Iris pigment epithelial cell (primary cell): ENCODE measurements at places on chromosomes 4 and X.

DNA sequence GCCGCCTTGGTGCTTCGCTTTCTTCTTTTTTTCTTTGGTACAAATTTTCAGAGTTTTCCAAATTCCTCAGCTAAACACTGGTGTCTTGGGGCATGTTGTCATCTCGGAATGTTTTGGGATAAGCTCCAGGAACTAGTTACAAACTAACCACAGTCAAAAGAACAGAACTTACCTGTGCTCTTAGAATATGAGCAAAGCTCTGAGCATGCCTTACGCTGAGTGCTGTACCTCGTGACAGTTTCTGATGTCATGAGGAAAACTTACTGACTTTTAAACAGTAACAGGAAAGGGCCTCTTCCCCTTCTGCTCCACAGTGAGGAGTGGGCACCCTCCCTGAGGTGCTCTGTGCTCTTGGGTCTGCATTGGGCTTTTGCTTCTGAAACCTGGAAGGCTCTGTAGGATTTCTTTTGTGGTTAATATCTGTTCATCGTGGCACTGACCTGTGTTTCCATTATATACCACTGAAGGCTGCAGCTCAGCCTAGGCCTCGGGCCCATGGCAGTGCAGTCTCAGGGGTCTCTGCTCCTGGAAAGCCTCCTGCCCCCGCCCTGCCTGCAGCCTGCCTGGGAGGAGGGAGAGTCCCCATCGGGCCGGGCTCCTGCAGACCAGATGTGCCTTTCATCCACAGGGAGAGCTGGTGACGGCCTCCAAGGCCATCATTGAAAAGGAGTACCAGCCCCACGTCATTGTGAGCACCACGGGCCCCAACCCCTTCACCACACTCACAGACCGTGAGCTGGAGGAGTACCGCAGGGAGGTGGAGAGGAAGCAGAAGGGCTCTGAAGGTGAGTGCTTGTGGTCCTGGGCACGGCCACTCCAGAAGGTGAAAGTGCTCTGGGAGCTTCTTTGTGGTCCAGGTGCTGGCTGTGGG is 48.7 kb downstream of the NOP14 start:
- no peak for DNase-seq

GRCh38 chr4:1099270-1099669 is 14.1 kb downstream of the RNF212 start:
- DNase-seq = no peak

- no peak for DNase-seq
These were observed 63.5 kb upstream of the EMCN start for GRCh38 chr4:100581337-100581736.

DNA sequence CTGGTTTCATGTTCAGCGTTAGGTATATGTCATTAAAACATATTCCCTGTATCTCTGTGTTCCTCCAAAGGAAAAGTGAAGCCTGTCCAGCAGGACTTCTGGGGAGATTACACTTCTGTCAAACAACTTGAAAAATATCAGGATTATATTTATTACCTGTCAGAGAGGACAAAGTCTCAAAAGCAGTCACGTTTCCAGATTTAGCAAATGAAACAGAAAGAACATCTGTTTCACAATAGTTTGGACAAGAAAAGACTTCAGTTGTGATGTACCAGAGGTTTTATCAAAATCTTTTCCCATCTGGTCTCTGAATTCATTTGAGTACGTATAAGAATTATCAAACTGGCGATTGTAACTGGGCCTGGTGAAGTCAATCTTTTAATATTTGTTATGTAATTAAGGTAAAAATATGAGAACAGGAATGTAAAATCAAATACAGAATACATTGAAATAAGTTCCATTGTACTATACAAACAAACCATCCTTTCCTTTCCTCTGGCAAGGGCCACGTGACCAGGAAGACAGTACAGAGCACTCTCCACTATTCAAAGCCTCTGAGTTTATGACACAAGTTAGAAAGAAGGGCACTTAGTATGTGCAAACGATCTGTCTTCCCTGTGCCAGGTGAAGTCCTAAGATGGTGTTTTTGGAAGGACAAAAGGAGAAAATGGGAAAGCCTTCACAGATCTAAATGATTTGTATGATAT is 3.2 kb downstream of the CASP3 start:
- DNase-seq = no peak

GRCh38 chrX:38656350-38656915 is 95.1 kb downstream of the TSPAN7 start:
- no peak for DNase-seq

DNA sequence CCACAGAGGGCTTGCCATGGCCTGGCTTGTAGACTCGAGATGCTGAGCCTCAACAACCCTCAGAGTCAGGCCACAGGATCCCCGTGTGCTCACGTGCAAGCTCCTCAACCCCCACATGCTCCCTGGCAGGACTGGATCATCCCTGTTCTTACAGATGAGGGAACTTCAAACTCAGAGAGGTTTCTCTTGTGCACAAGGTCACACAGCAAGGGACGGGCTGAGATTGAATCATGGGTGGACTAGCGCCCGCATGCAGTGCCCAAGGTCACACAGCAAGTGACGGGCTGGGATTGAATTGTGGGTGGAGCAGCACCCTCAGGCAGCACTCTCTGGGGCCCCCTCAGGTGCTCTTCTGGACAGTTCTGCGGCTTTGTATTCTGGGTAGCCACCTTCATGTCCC is 60.6 kb upstream of the AFAP1 start:
- no peak for DNase-seq

GRCh38 chrX:3763111-3763510 is 49.7 kb upstream of the PRKX start:
- DNase-seq = no peak

- peak; percentile 84 for DNase-seq
These were observed 35.9 kb downstream of the ANTXR2 start for GRCh38 chr4:80036949-80037685.

GRCh38 chr4:52846502-52846901 is 15.6 kb upstream of the RASL11B start:
- no peak for DNase-seq

DNA sequence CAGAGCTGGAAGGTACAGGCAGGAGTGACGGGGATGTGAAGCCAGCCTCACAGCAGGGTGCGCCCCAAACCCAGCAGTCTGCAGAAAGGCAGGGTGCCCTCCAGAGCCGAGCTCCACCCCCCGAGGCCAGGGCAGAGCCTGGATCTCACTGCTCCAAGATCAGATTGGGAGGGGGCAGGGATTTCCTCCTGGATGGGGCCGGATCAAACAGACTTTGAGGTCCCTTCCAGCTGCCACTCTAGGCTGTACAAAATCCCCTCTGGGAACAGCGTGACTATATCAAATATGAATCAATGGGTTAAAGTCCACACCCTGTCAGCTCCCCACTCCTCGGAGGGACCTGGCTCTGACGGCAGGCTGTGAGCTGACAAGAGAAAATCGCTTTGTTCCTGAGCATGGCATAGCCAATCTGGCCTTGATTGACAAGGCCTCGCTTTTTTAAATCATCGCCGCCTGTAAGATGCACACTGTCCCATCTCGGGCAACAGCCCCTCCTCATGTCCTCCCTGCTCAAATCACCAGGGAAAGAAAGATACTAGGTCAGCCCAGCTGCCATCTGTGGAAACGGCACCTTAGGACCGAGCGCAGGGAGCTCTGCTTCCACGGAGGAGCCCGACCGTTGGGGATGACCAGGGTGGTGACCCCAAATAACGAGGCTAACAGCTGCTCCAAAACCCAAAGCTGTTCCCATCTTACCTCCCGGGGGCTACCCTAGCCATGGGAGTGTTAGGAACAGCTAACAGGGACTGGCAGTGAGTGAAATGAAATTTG is 39.9 kb downstream of the PSAPL1 start:
- no peak for DNase-seq

DNA sequence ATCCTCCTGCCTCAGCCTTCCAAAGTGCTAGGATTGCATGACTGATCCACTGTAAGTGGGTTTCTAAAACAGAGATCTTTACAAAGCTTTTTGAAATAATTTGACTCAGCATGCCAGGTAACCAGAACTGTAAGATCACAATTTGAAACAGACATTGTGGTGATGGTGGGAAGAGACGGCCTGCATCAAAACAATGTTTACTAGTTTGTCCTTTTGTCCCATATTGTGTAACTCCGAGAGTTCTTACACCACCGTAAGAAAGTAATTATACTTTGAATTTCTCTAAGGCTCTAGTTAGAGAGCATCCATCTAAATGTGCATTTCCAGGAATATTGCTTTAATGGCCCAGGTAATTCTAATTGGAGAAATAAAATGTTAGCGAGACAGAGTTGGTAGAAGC is 594 bp upstream of the ARHGAP24 start:
- no peak for DNase-seq
